CMK (cell line): ENCODE measurements at places on chromosomes 13 and 19.
A peak's percentile ranks its signal among the peaks of the same experiment; 100 is the strongest.

DNA sequence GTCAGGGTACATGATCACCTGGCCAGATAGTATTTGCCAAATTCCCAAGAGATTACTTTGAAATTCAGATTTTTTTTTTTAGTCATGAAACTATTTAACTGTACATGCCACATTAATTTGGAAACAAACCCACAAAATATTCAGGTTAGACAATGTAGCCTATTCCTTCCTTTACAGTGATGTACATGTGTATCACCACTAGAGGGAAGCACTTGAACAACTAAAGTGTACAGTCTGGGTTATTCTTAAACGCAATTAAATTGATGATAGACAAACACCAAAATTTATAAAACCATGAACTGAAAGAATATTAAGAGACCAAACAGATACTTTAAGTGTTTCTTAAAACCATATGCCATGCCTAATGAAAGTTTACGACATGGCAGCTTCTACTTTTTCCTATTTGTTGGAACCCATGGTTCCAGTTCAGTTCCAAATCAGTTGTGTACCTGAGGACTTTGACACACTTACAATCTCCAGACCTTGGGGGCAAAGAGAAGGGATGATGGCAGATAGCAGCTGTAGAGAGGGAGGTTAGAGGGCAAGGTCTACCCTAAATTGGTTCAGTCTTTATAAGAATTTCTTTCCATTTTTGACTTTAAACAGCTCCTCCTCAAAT, 52.8 kb downstream of the TNFSF13B start:
- peak; percentile 15 for DNase-seq

DNA sequence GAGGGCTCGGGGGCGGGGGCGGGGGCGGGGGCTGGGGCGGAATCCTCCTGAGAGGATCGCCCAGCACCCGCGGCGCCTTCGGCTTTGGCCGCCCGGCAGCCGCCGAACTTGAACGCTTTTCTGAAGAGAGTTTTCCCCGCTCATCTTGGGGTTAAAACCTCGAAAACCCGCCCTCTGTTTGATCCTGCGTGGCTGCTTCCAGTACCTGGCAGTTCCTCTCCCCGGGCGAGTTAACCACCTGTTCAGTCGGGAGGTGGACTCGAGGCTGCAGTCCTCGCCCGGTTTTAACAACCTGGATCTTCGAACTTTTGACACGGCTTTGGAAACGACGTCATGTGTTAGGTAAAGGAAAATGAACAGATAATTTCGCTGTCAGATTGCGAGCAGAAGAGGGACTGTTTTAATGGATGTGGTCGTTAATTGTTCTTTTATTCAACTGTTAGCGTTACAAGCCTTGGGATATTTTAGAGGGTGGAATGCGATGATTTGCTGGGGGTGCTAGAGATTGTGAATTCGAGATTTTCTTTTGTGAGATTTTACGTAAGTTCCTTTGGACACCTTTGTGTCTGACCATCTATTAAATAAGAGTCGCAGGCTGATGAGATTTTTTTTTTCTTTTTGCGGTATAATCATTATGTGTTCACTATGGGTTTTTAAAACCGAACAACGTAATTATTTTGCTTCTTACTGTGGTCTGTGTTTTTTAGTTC, 1.0 kb downstream of the FNDC3A start:
- no peak for DNase-seq

DNA sequence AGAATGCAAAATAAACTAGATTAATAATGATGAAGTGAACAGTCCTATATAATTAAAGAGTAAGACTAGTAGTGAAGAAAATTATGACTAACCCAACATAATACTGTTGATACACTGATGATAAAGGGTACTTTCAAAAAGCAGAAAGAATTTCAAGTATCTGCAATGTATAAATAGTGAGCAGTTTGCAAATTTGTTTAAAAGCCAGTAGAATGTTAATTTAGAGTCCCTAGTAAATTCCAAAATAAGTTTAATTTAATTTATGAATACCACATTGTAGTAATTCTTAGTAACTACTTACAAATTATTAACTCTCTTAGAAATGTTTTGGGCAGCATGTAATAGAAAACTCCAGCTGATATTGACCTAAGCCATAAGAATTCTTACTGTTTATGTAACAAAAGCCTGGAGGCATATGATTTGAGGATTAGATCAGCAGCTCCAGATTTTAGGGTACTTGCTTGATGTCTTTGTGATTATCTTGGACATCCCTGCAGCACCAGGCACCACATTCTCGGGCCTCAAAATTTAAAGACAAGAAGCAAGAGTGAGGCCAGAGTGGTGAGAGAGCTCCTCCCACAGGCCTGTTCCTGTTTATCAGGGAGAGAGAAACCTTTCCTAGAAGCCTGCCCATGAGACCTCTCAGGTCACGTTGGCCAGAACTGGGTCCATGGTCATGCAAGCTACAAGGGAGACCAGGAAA, 67.6 kb upstream of the TDRD3 start:
- DNase-seq = peak; percentile 48

DNA sequence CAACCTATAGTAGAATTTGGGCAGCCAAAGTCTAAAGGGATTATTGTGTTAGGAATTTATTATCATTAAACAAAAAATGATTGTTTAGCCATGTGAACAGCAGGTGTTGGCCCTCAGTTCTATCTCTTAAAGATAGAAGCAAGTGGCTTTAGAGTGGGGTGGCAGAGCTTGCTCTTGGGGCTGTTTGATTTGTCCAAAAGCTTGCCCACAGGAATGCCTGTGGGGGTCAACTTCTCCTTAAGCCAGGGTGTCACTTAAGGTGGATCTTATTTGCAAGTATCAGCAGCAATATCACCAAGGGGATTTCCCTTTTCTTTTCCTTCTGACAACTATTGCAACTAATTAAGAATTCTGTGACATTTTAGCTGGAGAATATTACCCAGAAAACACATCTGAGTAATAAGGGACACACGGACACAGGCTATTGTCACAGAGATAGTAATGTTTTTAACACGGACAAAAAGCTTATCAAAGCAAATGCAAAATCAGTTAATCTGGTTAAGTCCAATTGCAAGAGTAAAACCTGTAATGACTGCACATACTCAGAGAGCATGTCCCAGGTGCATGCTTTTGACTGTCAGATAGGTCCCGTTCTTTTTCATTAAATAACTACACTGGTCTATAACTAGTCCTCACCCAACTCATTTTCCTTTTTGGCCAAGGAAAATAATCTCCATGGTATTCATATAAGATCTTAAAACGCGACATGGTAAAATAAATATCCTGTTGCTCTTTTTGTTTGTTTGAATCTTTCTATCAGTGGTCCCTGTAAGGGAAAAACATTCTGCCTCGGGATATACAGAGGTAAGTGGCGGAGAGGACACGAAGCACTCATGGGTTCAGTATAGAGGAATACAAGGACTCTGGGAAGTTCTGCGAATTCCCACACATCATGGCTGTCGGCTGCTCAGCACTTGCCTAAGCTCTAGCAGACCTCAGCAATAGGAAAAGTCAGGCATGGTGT, 172.1 kb upstream of the RFC3 start:
- DNase-seq = no peak

GRCh38 chr19:30228835-30229524, 143.2 kb upstream of the ZNF536 start:
- no peak for DNase-seq

- no peak for DNase-seq
Observed at GRCh38 chr19:40366697-40367561, 18.4 kb downstream of the PLD3 start.

DNA sequence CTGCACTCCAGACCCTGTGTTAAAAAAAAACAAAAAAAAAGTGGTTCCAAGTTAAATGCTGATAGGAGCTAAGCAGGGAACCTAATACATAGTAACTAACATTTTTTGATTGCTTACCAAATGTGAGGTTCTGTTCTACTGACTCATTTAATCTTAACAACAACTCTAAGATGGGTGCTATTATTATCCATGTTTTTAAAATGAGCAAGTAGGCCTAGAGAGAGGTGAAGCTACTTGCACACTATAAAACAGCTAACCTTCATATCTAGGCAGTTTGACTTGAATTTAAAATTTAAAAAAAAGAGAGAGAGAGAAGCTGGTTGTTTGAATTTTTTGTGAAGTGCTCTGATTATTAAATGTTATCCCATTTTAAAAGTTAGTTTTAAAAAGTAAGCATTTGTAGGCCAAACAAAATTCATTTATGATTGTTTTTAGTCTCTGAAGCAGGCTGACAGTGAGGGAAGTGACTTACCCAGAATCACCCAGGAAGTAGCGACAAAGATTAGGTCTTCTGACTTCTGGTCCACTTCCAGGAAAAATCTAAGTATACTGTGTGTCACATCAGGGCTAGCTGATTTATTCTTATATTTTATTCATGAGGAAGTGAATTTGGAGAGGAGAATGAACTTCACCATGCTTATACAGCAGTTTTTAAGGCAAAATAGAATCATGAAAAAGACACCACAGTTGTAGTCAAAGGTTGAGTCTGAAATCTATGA, 2.4 kb downstream of the SIGLECL1 start:
- DNase-seq = no peak

- no peak for DNase-seq
Observed at GRCh38 chr13:24306632-24307031, 2.7 kb upstream of the C1QTNF9 start.

GRCh38 chr13:26024558-26024957, 27.3 kb downstream of the SHISA2 start:
- DNase-seq = no peak

GRCh38 chr13:51440381-51440780, 12.5 kb downstream of the INTS6 start:
- DNase-seq = no peak

DNA sequence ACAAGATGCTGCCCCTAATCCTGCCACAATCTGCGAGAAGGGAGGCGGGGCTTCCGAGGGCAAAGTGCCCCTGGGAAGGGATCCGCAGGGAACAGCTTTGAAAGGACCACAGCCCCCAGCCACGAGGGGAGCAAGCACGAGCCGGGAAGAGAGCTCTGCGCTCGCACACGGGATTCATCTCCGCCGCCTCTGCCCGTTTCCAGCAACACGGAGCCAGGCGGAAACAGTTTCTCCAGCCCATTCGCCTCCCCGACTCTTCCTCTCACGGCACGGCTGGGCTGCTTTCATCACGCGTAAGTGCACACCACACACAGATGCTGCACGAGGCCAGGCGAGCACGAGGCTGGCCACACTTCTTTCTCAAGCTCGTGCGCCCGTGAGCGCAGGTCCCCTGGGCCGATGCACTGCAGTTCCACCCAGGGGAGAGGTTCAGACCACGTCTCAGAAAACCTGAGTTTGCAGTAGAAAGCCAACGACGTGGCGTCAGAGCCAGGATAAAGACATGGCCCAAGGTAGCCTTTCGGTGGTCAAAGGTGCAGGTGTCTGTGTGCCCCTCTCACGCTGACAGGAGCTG, 33.6 kb downstream of the NAXD start:
- no peak for DNase-seq
